Stimulated activated CD8-positive, alpha-beta memory T cell treated with anti-CD3 and anti-CD28 coated beads, Interleukin-4, amount 100 ng/mL, for 48 hours (primary cell): ENCODE measurements at places on chromosomes 4 and X.

DNA sequence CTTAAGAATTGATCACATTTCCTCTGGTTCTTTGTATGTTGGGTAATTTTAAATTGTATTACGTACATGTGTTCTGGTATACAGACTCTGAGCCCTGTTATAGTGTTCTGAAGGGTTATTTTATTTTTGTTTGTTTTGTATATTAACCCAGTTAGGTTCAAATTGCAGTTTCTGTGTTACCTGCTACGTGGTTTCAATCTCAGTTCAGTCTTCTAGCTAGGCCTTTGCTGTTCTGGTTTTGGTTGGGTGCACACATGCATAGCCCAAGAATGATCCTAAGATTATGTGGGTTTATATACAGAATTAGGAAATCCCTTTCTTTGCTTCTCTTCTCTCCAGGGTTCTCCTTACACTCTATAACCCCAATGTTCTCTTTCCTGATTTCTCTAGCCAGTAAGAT lies 161.0 kb downstream of the PPP1R2C start:
- DNase-seq: no peak

DNA sequence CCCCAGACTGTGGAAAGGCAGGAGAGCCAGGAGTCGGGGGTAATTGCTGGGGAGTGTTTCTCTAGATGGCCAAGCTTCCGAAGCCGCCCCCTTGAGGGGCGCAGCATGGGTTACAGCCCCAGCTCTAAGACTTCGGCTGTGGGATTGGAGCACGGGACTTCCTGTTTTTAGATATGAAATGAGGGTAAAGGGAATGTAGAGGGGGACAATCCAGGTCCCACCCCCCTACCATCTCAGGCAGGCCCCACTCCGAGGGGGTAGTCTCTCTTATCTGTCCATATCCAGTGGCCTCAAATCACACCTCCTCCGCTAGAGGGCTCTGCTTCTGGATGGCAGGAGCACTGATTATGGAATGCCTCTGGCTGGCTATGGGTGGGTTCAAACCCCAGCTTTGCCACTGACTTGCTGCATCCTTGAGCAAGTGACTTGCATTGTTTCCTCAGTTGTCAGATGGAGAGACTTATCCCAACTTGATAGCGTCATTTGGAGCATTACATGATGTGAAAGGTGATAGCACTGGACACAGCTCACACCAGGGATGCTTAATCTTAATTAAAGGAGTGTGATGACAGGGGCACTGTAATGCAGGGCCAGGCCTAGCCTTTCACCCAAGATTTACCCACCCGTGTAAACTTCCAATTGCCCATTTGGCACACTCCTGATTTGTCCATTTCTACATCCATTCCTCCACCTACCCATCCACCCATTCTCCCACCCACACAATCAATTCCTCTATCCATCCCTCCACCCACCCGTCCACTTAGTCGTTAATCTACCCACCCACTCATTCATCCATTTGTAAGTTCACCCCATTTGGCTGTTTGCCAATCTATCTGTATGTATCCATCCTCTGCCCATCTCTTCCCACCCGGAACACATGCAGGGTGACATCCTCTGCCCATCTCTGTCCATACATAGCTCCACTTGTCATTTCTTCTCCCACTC lies 848 bp upstream of the KCND1 start:
- DNase-seq: peak; percentile 41

GRCh38 chrX:70252491-70252890 lies 7.5 kb downstream of the P2RY4 start:
- DNase-seq: no peak

DNA sequence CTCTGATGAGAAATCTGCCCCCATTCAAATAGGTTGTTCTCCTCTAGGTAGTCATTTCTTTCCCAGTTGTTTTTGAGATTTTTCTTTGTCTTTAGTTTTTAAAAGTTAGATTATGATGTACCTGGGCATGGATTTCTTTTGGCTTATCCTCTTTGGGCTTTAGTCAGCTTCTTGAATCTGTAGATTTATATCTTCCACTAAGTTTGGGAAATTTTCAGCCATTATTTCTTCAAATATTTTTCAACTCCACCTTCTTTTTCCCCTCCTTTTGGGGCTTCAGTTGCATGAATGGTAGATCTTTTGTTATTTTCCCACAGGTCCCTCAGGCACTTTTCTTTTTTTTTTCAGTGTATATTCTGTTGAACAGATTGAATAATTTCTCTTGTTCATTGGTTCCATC lies 77.3 kb downstream of the JADE3 start:
- DNase-seq: no peak

DNA sequence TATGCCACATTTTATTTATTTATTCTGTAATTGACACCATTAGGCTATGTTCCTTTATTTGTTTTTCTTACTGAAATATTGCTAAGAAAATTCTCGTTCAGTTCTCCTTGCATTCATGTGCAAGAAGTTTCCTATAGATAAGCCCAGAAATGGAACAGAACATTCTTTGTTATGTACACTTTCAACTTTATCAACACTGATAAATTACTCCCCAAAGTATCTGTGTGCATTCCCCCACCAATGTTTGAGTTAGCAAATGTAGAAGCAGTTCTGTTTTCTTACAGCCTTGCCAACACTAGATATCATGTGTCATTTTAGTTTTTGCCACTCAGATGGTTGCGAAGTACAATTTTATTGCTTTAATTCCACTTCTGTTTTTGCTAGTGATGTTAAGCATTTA lies 166.4 kb upstream of the NPY2R start:
- DNase-seq: no peak

DNA sequence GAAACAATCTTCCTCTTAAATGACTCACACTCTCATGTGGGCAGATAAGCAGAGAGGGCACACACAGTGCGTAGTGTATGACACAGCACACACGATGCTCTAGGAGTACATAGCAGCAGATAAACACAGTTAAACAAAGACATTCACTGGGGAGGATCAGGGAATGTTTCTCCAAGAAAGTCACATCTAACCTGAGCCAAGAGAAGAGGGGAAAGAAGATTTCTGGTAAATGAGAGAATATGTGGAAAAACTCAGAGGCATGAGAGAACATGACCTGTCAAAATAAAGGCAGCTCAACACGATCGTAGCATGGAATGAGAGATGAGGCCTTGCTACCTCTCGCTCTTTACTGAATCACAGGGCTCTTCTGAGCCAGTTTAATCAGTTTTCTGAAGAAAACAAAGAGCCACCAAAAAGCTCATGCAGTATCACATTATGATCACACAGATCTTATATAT lies 251.0 kb downstream of the ANK2 start:
- no peak for DNase-seq

DNA sequence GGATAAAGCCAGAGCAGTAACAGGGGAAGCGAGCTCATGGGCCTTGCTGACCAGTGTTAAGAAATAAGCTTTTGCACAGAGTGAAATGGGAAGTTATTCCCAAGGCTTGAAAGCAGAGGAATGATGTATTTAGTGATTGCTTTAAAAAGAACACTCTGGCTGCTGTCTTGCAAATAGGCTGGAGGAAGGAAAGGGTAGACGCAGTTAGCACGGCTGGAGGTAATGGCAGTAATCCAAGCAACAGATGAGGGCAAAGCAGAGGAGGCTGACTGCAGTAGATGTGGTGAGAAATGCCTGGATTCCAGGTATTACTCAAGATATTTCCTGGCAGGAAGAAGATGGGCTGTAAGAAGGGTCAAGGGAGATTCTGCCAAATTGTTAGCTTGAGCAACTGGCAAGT lies 1342.3 kb upstream of the AGA start:
- no peak for DNase-seq

DNA sequence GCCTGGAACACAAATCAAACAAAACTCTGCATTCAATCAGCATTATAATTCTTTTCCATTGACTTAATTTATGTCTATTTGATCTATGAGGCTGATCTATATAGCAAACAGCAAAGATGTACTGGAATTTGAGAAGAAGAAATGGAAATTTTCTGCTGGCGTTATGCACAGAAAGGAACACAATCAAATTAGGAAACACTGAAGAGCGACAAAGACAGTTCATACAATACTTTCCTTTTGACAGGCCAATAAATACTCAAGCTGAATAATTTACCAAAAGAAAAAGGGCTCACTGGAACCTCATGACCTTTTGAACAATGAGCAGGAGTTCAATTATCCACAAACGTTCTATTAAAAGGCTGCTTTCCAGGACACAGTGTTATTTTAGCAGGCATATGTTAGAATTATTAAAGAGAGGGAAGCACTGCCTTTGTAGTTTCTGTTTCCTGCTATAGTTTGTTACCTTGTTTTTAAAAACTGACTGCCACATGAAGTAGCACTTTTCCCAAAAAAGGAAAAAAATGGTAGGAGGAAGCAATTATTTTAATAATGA lies 8.1 kb downstream of the PDHA2 start:
- DNase-seq: no peak

DNA sequence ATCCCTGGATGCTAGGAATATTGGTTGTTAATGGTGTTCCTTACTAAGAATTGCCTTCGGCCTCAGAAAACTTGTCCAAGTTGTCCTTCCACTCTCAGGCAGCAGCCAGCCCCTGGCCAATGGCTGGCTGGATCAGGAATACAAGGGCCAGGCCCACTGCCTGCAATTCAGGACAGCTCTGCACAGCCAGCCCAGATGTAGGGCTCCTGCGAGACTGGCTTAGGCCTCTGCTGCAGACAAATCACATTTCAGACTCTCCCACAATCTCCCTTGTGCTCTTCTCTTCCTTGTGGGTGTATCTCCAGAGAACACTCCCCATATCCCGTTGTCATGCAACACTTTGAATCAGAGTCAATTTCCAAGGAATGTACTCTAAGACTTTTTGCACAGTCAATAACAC lies 747.6 kb upstream of the FTHL17 start:
- DNase-seq: no peak

DNA sequence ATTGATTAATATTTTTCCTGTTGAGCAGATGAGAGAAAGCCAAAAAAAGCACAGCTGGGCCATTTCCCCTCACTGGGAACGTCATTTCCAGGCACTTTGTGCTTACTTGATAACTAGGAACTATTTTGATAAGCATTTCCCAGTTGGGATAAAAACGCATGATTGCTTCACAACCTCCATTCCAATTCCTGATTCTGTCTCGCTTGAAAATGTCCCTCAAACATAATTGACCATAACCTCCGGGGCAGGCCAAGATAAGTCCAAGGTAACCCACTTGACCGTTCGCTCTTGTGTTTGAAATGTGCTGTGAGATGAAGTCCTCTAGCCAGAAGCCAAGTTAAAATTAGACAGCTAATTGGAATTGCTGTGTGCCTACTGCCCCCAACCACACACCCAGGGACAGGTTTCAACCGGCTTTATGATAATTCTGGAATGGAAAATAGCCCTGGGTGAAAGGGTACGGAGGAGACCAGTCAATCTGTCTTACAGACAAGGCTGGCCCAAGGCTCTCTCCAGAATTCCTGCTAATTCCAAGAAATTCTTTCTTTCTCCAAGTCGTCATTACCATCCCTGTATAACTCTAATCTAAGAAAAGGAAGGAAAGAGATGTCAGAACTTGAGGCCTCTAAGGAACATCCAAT lies 137.1 kb downstream of the MID1 start:
- DNase-seq: no peak

GRCh38 chrX:20680998-20681397 lies 414.3 kb upstream of the RPS6KA3 start:
- DNase-seq: no peak

DNA sequence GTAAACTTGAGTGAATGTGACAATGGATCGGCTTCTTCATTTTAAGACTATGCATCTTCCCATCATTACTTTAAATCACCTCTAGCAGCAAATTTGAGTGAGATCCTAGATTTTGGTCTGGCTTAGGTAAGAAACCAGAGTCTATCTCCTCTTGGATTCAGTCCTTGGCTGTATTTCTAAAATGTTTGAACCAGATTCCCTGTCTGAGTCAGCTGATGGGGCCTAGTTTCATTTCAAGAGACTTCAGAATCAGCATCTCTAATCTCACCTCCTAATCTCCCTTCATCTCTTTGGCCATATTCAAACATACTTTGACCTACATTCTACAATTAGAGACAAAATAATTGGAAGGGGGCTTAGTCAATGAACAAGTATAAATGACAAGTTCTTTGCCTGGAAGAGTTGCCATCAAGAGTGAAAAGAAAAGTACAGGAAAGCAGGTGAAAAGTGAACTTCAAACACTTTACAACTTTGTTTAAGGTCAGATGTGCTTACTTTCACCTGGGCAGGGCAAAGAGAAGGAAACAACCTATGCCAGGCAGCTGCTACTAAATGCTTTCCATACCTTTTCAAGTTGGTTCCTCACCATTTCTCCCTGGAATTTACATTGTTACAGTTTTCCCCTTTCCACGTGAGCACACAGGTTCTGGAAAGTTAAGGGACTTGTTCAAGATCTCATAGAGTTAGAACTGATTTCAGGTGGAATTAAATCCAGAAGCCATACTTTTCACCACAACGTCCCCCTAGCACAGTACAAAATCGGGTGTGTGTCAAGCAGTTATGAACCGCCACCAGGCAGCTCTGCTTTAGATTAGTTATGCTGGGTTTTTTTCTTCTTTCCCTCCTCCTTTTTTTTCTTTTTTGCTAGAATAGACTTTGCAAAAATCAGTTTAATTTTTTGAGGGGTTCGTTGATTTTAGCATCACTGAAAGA lies 30.7 kb upstream of the PITX2 start:
- no peak for DNase-seq
